Motor neuron (in vitro differentiated cells): ENCODE measurements at places on chromosomes 13 and 19. TPM values are rescaled to one million over a fixed set of nuclear protein-coding genes. Genes with fewer than 3 reads are reported as not detected.

GRCh38 chr13:81927347-81927746 is 1586.4 kb upstream of the SPRY2 start:
- no peak for ATAC-seq

GRK1 gene
- total RNA-seq = 0.26 and 0.38 TPM in 2 replicates

DNA sequence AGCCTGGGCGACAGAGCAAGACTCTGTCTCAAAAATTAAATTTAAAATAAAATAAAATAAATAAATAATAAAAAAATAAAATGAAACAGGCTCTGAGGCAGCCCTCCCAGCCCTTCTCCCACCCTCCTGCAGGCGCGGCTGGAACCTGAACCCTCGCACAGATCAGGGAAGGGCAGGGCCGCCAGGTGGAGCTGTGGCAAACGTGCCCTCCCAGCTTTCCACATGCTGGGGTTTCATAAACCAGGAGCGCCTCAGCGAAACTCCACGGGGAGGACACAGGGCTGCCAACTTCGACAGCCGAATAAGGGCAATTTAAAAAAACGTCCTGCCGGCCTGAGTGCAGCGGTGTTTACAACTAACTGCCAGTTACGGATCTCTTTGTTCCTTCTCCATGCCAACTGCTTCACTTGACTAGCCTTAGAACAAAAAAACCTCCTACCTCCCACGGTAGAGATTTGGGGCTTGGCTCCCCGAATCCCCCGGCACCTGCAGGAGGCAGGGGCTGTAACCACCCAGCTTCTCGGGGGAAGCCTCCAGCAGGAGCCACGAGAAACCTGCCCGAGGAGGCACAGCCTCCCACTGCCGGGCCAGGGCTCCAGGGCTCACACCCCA is 15.9 kb downstream of the ZNF787 start:
- peak; percentile 92 for ATAC-seq

- no peak for ATAC-seq
Observed at GRCh38 chr19:41726493-41726892, 18.1 kb downstream of the CEACAM5 start.

- no peak for ATAC-seq
Observed at GRCh38 chr19:35207391-35207871, 21.1 kb downstream of the FAM187B start.

GRCh38 chr13:32087955-32088747 is 56.6 kb downstream of the FRY start:
- ATAC-seq = no peak

CYP4F22 gene
- total RNA-seq = not detected in 2 replicates

- no peak for ATAC-seq
Observed at GRCh38 chr13:64130600-64130999, 2715.0 kb upstream of the PCDH20 start.

KL gene
- total RNA-seq = 0.05 and 0.06 TPM in 2 replicates

COQ8B gene
- 47.5 and 53.1 TPM in 2 replicates for total RNA-seq

DNA sequence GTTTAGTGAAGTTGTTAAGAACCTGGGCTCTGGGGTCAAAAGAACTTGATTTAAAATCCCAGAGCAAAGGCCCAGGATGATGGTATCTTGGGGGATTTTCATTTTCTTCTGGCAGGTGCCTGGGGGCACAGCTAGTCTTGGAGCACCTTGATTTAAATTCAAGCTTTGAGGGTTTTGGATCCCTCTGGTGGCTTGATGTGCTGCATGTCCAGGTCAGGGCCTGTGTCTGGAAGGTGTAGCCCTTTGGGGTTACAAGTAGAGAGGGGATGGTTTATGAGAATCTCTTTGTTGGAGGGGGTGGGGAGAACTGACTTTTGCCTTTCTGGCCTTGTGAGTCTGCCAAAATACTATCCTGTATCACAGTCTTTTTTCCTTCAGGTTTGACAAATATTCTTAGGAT is 55.8 kb downstream of the AKAP11 start:
- ATAC-seq = no peak

DNA sequence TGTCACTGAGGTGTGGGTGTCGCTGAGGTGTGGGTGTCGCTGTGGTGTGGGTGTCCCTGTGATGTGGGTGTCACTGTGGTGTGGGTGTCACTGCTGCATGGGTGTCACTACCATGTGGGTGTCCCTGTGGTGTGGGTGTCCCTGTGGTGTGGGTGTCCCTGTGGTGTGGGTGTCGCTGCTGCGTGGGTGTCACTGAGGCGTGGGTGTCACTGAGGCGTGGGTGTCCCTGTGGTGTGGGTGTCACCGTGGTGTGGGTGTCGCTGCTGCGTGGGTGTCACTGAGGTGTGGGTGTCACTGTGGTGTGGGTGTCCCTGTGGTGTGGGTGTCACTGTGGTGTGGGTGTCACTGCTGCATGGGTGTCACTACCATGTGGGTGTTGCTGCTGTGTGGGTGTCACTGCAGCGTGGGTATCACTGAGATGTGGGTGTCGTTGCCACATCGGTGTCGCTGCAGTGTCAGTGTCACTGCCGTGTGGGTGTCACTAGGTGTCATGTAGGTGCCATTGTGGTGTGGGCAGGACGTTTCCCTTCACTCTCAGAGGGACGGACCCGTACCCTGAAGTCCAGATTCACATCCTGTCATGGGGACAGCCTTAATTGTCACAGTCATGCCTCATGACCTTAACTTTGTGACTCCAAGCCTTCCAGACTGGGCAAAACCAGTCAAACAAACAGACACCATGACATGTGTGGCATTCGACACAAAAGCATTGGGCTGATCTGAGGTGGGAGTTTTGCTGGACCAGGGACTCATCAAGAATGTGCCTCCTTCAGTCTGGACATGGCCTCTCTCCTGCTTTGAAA is 12.7 kb upstream of the GAS6 start:
- ATAC-seq = no peak

DNA sequence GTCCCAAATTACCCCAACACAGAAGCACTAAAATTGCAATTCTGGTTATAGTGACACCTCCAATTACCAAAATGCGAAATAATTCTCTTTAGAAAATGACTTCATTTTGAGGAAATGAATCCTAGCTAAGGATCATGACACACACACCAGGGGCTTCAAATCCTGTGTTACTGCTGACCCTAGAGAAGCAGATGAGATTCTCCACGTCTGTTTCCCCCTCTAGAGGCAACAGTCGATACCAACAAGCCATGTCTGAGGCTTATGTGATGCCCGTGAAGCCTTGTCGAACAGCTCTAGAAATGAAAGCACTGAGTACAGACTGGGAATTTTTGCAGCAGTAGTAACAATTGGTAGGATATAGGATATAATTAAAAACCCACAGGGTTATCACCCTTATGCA is 153.6 kb upstream of the TMTC4 start:
- peak; percentile 46 for ATAC-seq

TMC4 gene
- total RNA-seq = 1.1 and 1.3 TPM in 2 replicates

DNA sequence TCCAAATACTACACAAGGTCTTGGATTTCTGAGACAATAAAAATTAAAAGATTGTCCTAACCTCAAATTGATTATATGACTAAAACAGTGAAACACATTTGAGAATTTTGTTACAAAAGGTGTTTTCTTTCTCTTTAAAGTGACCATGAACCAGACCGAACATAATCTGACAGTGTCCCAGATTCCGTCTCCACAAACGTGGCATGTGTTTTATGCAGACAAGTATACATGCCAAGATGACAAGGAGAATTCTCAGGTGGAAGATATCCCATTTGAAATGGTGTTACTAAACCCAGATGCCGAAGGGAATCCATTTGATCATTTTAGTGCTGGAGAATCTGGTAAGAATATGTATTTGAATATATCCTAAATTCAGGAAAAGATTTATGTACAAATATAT is 10.4 kb downstream of the GPR180 start:
- ATAC-seq = no peak

OVOL3 gene
- not detected in 2 replicates for total RNA-seq

DNA sequence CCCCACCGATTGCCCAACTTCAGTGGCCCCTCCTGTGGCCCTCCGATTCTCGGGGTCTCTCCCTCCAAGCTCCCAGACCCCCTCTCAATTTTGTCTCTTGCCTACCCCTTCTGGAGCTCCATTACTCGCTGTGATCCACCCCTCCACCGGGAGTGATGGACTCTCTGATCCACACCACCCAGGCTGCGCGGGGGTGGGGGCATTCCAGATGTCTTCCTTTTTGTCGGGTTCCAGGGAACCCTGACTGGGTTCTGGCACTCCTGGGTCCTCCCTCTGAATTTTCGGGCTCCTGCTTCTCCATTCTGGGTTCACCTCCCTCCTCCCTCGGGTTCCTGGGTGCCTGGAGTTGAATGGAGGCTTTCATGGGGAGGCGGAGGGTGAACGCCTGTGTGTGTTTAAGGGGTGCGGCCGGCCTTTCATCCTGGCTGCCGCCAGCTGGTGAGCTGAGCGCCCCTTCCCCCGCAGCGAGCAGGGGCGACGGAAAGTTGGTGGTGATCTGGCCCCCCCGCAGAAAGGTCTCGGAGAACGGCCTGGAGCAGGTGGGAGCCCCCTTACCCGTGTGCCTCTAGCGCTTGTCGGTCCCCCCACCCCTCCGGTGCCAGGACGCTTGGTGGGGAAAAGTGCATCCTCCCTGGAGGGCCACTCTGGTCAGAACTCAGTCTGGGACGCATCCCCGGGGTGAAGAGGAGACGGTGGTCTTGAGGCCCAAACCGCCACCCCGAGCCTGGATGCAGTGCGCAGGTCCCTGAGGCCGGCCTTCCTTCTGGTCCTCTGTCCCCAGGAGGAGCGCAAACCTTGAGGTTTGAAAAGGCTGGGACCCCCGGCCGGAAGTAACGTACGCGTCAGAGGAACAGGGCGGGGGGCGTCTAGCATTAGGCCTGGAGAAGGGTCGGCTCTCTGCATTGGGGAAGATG is 1.6 kb downstream of the MISP3 start:
- ATAC-seq = peak; percentile 9

- peak; percentile 36 for ATAC-seq
Observed at GRCh38 chr19:42363614-42364346, 26.3 kb downstream of the CNFN start.

DNA sequence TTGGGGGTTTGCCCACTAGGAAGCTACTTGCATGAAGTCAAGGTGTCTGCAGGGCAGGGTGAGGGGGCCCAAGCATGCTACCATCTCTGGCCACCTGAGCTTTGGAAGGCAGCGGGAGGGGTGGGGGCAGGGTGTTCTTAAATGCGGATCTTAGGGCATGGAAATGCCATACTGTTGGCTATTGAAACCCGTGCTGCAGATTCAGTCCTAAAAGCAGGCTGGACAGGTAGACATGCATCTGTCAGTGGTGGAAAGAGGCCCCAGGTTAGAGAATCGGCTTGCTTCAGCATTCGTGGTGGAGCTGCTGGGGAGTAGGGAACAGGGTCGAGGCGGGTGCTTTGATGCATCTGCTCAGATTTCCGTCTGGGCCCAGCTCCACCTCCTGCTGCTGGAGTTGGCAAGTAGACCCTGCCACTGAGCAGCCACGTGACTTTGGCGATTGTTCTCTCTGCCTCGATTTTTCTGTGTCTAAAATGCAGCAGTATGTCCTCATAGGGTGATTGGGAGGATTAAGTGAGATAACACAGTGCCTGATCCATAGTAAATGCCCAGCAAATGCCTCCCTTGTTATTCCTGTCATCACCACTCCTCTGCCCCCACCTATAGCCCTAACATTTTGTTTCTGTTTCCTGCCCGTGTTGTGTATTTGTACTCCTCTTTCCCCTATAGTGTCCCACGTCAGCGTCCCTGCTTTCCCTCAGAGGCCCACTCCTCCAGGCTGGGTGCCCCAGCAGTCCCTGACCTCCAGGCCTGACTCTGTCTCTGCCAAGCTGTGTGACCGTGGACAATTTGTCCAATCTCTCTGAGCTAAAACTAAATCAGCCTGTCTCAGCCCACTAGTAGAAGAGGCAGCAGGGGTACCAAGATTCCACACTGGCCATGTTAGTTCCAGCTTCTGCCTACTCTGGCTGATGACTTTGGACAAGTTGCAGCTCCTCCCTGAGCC is 5.8 kb downstream of the PPP1R37 start:
- ATAC-seq = peak; percentile 12

- ATAC-seq = peak; percentile 91
Observed at GRCh38 chr13:37173214-37173613, 67.8 kb upstream of the CSNK1A1L start.

DNA sequence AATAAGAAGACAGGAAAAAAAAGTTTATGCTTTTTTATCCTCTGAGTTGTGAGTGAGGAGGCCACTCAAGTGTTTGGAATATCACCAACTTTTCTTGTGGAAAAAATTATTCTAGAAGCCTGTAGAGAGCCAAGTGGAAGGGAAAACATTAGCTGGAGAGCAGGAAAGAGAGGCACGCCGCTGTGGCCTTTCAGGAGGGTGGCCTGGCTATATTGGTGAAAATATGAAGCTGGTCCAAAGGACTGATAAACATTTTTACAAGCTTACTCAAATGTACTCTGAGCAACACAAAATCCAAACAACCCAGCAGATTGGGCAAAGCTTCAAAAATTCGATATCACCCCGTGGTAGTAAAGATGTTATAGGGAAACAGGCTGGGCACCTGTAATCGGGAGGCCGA is 2.3 kb upstream of the EIF3G start:
- ATAC-seq = no peak

DNA sequence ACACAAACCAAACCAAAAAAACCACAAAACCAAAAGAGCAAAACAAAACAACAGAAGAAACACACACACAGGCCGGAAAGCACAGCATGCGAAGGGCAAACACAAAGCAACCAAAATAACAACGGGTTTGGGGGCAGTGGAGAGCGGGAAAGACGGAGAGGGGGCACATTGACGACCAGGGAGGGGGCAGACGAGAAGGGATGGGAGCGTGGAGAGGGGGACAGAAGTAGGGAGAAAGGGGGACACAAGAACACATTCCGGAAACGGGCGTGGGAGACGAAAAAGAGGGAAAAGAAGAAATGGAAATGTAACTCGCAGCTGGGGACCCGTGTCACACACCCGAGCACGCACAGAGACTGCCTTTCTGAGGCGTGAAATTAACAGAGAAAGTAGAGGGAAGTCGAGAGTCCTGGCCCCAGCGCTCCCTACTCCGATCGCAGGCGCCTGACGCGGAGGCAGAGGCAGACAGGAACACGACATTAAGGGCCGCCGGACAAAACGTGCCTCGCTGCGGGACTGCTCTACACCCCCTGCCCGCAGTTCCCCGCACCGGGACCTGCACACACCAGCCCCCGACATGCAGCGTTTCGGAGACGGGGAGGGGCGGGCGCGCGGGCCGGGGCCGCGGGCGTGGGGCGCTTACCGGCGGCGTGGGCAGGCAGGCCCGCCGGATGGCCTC is 652 bp downstream of the POU4F1 start:
- no peak for ATAC-seq

- no peak for ATAC-seq
Observed at GRCh38 chr13:101019126-101019525, 344.5 kb upstream of the TMTC4 start.

DNA sequence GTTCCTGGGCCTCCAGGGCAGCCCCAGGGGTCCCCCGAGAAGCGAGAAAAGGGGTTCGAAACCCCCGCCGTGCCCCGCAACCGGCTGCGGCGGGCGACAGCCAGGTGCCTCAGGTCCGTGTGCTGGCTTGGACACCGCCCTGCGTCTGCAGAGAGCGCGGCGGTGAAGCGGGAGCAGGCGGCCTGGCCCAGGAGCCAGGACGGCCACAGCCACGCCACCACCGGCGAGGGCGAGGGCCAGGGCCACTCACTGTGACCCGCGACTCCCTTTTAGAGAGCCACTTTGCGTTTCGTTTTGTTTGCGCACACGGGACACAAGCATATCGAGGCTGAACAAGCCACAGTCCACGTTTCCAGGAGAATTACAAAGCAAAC is 110.4 kb downstream of the CRYL1 start:
- ATAC-seq = no peak

SIGLECL1 gene
- not detected in 2 replicates for total RNA-seq
